ENCODE measurements at places on chromosomes 2 and 18.

DNA sequence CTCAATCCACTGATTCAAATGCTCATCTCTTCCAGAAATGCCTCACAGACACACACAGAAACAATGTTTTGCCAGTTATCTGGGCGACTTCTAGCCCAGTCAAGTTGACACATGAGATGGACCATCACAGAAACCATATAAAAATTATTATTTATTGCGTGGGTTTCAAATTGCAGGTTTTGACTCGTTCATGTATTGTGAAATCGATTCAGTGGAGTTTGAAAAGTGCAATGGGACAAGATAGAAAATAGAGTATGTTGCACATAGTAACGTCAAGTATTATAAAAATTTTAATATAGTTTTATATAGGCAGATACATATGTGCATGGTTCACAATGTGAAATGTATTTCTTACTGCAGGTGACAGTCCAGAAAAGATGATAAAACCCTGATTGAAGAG, 100.8 kb downstream of the MRPS9 start:
- no peak for DNase-seq

DNA sequence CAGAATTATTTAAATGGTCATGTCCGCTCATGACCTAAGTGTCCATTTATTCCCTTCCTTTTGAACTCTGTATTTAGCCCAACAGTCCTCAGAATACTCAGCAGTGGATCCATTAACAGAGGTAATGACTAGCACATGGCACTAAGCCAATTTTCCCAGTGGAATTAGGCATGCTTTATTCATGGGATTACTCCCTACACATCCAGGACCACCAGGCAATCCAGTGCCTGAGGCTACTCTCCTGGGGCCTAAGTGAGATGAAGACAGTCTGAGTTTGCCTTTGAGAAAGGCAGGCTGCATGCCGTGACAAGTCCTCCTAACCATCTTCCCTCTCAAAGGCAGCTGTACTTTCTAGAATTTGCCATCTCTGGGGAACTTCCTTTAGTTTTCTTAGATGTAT, 128.6 kb downstream of the SPOPL start:
- DNase-seq: no peak

DNA sequence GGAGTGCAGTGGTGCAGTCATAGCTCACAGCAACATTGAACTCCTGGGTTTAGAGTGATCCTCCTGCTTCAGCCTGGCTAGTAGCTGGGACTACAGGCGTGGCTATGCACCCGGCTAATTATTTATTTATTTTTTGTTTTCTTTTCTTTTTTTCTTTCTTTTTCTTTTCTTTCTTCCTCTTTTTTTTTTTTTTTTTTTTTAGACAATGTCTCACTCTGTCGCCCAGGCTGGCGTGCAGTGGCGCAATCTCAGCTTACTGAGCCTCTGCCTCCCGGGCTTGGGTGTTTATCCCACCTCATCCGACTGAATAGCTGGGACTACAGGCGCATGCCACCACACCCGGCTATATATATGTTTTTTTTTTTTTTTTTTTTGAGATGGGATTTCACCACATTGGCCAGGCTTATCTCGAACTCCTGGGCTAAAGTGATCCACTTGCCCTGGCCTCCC, 1.4 kb upstream of the ANXA4 start:
- DNase-seq: peak; percentile 51

DNA sequence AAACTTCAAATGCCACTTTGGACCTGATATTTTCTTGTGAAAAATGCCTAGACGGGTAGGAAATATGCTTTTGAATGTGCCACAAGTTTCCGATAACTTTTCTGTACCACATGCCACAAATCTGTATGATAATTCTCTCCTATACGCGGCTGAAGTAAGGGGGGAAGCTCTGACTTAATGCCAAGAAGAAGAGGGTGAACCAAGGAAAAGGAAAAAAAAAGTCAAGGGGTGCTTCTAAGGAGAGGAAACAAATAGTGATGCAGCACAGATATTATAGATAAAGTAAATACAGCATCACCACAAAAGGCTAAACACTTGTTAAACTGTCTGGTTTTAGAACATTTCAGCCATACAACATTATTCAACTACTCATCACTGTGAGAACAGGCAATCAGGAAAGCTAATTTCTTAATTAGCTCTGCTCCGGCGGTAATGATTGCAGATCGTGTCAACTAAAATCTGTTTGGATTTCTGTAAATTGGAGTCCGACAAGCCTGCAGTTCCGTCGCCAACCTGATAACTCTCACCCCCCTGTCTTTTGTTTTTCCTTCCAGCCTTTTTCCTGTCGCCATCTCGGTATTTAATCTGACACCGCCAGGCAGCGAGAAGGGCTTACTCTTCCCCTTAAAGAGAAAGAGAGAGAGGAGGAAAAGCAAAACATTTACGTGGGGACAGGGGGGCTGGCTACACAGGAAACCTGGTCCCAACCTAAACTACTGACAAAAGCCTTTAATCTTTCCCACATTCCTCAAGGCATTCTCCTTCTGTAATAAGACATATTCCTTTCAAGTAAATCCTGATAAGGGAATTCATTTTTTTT, 67.5 kb downstream of the ZEB2 start:
- no peak for DNase-seq

GRCh38 chr18:57649556-57650500, 28.2 kb upstream of the NARS1 start:
- peak; percentile 89 for DNase-seq

GRCh38 chr2:61354543-61355197, 116.2 kb downstream of the USP34 start:
- DNase-seq: no peak

DNA sequence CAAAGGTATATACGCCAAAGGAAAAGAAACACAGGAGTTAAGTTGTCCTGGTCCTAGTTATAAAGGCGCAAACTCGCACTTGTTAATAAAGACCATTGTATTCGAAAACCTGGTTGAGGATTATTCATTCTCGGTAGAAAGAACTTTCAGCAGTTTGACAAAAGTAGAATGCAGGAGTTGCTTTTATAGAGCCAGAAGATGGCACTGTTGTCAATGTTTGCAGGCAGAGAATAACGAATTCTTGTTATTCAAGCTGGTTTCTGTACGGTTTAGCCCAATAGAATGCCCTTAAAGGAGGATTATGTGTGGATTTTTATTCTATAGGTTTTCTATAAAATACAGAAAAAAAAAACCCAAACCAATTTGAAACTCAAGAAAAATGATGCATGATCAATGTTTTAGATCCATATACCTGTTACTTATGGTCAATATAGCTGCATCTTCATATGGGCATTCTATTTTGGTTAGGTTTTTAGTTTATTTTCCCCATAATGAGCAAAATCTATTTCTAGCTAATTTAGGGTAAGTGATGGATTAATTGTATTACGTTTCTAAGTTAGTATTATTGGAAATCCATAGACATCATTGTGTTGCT, 510.3 kb downstream of the PLCL1 start:
- DNase-seq: peak; percentile 61

DNA sequence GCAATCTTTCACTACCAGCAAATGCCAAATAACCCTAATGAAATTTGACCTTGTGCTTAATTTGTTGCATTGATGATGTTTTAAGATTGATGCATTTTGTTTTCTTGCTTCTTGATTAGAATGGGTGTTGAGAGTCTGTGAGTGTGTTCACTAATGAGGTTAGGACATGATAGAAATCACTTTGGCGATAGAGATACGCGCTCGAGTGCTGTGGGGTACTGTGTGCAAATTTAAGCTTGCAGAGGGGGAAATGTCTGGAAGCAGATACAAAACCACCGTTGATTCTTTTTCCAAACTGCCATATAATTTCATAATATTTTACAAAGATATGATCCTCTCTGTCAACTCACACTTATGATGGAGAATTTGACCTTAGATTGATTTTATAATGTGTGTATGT, 200.9 kb downstream of the PIEZO2 start:
- no peak for DNase-seq

GRCh38 chr2:230899786-230900185, 25.3 kb downstream of the GPR55 start:
- DNase-seq: no peak

DNA sequence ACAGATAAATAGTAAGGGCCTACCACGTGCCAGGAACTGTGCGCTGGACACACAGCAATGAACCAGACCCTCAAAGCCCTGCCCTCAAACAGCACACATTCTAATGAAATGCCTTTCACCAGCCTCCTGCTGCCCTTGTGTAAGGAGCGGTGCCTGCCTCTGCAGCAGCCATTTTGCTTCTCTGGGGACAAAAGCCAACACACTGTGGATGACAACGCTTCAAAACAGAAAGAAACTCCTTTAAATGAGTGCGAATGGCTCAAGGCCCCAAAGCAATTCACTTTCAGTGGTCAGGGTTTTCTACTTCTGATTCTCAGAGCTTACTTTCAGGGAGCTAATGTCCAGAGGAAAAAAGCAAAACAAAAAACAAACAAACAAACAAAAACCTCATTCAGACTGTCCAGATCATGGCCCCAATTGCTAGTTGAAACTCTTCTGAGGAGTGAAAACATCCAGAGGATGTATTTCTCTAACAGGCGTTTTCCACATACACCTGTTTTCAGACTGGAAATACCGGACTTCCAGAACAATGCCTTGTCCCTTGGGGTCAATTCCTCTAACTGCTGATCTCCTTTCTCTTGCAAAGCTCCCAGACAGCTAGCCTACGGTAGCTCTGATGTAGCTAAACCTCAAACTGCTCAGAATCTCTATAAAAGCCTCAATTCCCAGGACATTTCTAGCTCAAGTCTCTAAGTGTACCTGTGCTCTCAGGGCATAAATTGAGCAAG, 323.3 kb upstream of the ZNF521 start:
- DNase-seq: no peak

DNA sequence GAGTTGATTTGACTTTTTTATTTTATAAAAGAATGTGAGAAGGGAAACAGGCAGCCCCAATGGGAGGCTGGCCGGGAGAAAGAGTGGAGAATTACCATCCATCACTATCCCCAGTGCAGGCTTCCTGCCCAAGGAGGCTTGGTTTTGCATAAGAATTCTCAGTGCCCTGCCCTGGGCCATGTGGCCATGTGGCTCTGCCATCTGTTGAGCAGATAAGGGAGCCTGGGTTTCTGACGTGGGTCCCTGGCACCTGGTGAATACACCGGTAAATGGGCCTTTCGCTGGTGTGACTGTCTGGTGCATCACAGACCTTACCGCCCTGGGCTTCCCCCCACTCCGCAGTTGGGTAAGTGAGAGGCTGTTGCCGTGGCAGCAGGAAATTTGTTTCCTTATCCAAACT, 54.5 kb upstream of the TMEM163 start:
- DNase-seq: no peak

DNA sequence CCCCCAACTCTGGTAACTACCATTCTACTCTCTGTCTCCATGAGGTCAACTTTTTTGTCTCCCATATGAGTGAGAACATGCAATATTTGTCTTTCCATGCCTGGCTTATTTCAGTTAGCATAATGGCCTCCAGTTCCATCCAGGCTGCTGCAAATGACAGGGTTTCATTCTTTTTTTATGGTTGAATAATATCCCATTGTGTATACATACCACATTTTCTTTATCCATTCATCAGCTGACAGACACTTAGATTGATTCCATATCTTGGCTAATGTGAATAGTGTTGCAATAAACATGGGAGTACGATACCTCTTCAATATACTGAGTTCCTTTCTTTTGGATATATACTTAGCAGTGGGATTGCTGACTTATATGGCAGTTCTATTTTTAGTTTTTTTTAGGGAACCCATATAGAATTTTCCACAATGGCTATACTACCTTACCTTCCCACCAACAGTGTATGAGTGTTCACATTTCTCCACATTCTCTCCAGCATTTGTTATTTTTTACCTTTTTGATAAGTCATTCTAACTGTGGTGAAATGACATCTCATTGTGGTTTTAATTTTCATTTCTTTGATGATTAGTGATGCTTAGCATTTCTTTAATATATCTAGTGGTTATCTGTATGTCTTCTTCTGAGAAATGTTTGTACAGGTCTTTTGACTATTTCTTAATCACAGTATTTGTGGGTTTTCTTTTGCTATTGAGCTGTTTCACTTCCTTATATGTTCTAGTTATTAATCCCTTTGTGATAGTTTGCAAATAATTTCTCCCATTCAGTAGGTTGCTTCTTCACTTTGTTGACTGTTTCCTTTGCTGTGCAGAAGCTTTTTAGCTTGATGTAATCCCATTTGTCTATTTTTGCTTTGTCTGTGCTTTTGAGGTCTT, 112.2 kb downstream of the SRBD1 start:
- DNase-seq: no peak

- DNase-seq: no peak
Measured at GRCh38 chr2:186639939-186640338, 50.1 kb downstream of the ITGAV start.

GRCh38 chr2:71571945-71572344, 118.6 kb downstream of the DYSF start:
- no peak for DNase-seq

DNA sequence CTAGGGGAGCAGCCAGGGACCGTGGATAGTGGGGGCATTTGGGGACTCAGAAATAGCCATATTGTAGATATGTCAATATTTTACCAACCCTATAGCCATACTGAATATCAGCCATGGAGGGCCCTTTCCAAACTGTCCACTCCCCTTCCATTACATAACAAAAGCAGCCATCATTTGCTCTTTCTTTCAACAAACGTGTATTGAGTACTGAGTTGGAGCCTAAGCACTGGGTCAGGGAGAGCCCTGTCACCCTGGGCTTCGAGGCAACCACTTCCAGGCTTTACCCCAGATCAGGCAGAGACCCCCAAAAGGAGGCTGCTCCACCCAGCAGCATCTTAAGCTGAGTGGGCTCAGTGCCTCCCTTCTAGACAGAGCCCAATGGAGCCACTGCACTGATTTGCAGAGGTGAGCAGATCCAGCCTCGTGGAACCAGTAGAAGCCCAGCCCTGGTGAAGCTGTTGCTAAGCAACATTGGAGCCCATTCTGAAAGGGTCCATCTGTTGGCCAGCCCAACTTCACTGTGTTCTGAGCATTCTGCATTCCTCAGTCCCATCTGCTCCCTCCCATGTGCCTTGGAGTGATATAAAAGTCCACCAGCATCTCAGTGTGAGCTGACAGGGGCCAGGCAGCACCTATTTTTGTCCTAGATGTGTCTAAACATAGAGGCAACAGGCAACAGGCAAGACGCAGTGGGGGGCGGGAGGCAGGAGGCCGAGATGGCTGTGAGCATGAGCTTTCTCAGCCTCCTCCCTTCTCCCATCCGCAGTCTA, 112.1 kb downstream of the PLB1 start:
- DNase-seq: no peak

DNA sequence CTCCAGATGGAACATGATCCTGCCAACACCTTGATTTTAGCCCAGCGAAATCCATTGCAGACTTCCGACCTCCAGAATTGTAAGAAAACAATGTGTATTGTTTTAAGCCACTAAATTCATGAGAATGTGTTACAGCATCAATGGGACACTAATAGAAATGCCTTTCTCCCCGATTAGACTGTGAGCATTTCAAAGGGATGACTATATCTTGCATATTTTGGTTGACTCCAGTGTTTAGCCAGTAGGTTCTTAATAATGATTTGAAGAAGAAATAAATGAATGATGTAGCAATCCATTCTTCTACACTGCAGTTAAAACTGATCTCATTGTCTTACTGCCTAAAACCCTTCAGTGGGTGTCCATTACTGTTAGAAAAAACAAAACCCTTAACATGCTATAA, 67.4 kb upstream of the ACVR1C start:
- no peak for DNase-seq
